ENCODE measurements at places on chromosomes 2 and 18. TPM values are rescaled to one million over a fixed set of nuclear protein-coding genes. Genes with fewer than 3 reads are reported as not detected.

- DNase-seq, result no peak
These were observed 22.5 kb downstream of the CCT7 start for GRCh38 chr2:73256618-73256922.

The CRYBA2 gene
- total RNA-seq, result not detected

- no peak for DNase-seq
These were observed 19.1 kb downstream of the LRP2 start for GRCh38 chr2:169343202-169343601.

The OBSL1 gene
- 0.69 TPM for total RNA-seq

DNA sequence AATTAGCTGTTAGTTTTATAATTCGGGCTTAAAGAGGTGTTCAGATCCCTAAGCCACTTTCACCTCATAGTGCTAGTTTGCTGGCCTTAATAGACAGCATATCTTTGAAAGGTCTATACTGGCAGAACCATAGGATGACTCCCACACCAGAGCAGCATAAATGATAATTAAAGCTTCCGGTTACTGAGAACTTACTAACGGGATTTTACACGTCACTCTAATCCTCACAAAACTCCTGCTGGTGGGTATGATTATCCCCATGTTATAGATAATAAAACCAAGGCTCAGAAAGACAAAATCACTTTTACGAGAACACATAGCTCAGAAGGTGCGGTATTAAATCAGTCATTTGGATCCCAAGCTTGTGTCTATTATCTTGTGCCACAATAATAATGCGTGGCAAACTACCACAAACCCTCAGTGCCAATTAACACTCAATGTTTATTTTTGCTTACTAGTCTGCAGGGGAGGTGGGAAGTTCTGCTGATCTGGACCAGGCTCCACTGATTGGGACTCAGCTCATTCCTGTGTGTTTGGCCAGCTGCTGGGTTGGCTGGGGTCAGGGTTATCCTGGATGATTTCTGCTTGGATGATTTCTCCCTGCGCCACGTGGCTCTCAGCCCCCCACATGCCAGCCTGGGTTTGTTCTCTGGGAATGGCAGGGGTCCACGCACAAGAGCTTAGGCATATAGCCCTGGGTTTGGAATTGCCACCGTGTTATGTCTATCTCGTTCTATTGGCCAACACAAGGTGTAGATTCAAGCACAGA, 62.3 kb downstream of the TRIB2 start:
- DNase-seq, result no peak

DNA sequence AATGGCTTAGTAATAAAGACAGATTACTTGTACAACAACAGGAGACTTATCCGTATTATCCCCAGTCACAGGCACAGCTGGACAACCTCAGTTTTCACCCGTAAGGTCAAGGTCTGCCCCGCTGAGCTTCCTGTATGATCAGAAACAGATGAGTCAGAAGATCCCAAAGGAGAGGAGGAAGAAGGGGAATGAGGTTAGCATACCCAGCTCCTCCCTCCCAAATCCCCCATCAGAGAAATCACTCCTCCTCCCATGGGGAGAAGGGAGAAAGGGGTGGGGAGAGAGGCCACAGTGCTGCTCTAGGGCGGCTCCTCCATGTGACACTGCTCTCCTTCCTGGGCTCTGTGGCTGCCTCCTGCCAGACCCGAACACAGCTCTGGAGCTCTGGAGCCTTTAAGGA, 53.8 kb upstream of the SPTBN1 start:
- no peak for DNase-seq

DNA sequence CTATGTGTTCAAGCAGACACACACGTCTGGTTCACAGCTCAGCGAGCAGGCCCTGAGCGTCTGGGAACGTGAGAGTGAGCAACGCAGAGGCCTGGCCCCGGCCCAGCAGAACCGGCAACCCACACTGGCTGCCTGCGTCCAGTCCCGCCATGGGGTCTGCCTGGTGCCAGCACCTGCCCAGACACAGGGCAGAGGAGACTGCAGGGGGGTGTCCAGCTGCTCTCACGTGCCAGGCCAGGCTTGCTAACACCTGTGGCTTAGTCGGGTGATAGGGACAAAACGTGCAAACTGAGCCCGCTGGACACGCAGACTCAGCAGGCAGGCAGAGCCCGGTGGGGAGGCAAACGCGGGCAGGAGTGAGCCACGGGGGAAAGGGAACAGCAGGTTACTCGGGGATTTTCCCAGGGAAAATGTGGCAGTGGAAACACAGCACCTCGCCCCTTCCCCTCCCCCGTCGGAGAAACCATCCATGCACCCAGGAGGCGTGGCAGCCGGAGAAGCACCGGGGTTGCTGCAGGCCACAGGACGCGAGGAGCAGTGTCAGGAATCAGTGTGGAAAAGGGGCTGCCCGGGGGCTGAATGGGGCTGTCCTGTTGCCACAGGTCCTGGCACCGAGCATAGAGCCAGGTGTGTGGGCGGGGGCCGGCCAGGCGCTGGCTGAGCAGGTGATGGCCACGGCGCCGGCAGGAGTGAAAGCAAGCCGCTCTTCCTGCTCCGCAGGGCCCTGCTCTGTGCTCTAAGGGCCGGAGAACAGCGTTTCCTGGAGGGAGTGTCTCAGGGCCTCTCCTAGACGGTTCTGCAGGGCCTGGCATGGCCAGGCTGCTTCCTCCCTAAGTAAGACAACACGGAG, 154.7 kb downstream of the HDAC4 start:
- DNase-seq, result no peak

GRCh38 chr2:225037415-225038230, 4.6 kb downstream of the DOCK10 start:
- no peak for DNase-seq

The ASXL3 gene
- not detected for total RNA-seq

GRCh38 chr2:115129536-115129935, 687.1 kb downstream of the DPP10 start:
- DNase-seq, result no peak

GRCh38 chr2:133509777-133510176, 58.5 kb downstream of the NCKAP5 start:
- no peak for DNase-seq

DNA sequence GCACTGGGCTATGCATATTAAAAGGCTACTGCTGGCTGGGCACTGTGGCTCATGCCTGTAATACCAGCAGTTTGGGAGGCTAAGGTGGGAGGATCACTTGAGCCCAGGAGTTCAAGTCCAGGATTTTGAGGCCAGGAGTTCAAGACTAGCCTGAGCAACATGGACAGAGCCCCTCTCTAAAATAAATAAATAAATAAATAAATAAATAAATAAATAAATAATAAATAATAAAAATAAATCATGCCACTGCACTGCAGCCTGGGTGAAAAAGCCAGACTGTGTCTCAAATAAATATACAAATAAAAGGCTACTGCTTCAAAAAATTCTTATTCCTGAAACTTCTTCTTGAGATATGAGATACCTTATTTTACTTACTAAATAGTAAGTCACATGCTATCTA, 439.6 kb downstream of the ERBB4 start:
- DNase-seq, result no peak

The SKOR2 gene
- not detected for total RNA-seq

DNA sequence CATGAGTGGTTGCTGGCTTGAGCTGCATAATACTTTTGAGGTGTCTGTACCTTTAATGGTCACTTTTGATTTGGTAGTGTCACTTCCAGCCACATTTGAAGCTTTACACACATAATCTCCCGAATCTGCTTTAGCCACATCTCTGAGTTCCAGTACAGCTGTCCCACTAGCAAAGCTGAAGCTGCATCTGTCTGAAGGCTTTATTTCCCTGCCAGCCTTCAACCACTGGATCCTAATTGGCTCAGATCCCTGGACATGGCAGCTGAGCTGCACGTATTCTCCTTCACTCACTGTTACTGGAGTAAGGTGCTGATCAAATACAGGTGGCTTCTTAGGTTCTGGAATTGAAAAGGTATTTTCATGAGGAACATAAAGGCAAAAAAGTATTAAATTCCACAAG, 99.7 kb downstream of the TTN start:
- DNase-seq, result no peak

The KANSL1L gene
- total RNA-seq, result 5.0 TPM

The ANKRD30BL gene
- not detected for total RNA-seq

- no peak for DNase-seq
These were observed 341.4 kb downstream of the SLC4A3 start for GRCh38 chr2:219968685-219969345.

- no peak for DNase-seq
These were observed 47.9 kb upstream of the CCDC150 start for GRCh38 chr2:196591621-196592022.

DNA sequence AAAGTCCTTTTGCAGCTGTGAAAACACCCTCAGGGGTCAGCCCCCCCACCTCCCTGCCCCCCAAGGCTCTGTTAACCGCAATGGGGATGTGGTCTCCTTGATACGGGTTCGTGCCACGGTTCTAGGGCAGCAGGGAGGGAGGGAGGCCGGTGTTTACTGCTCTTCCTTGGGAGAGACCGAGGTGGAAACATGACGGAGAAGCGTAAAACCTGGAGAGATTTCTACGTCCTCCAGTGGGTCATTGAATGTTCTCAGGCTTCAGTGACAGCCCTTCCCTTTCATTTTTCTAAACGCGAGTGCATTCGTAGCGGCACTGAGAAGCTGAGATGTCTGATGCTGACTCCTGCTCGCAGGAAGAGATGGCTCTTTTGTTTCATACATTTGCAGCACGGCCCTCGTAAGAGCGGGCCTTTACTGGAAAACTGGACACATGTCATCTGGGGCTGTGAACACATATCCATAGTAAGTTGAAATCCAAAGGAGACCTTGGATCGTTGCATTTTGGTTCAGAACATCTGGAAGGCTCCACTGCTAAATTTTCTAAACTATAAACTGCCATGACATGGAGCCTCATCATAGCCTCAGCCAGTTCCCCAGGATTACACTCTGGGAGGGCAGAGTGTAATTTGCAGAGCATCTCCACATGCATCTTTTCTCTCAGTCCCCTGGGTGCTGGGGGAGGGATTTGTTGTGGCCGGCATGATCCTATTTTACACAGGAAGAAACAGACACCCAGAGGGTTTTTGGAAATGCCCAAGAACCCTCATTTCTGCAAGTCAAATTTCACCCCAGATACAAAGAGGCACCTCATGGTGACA, 40.6 kb upstream of the HDAC4 start:
- peak; percentile 21 for DNase-seq

DNA sequence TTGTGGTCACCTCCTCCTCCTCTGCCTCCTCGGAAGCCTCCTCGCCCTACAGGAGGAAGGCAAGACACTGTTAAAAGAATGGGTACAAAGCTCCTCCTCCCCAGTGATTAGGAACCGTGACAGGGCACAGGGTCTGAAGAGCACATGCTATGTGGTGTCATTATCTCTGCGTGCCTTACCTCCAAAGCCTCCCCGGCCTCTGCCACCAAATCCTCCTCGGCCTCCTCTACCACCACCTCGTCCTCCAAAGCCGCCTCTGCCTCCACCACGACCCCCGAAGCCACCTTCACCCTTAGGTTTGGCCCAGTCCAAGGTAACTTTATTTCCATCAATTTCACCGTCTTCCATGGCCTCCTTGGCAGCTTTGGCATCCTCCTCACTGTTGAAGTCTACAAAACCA, 9.1 kb downstream of the NCL start:
- no peak for DNase-seq

- DNase-seq, result no peak
These were observed 88.3 kb downstream of the DSC3 start for GRCh38 chr18:30954262-30954661.

DNA sequence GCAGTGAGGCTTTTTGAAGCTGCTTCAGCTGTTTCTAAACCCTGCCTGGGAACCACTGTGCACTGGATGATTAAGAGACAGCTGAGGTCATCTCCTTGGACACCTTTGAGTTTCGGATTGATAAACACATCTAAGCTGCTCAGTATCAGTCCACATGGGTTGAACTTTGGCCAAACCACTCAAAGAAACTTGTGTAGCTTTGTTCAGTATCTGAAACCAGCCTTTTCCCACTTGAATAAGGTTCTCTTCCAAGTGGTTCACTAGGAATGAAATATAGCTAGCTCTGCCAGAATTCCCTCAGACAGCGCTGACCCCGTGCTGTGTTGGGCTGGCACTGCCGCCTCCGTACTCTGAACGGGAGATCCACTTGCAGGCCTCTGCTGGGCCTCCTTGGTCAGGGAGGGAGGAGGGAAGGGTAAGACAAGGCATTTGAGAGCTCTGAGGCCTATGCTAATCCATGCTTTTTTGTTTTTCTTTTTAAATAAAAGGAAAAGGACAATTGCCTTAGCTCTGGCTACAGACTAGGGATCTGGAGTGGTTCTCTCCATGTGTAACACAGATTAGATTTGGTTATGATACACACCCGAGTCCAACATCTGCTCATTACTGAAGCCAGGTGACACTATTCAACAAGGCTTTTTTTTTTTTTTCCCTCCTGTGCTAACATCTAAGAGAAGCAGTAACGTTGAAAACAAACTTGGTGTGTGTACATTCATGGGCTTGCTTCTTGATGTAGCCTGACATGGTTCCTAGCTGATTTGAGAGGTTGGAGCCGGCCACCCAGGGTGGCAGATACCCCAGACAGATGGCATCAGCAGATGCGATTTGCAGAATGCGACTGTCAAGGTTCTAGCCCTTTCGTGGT, 67.7 kb downstream of the NCK2 start:
- DNase-seq, result no peak

DNA sequence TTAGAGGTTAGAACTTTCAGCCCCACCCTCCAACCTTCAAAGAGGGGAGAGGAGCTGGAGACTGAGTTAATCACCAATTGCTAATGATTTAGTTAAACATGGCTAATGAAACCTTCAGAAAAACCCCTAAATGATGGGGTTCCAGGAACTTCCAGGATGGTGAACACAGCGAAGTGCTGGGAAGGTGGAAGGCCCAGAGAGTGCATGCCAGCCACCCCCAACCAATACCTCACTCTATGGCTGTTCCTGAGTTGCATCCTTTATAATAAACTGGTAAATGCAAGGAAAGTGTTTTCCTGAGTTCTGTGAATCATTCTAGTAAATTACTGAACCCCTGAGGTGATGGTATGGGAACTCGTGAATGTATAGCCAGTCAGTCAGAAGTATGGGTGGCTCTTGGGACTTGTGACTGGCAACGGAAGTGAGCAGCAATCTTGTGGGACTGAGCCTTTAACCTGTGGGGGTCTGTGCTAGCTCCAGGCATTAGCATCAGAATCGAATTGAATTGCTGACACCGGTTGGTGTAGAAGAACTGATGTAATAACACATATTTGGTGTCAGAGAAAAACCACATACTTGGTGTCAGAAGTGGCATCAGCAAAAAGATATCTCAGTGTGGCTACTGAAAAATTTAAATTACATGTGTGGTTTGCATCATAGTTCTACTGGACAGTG, 37.4 kb downstream of the NPHP1 start:
- no peak for DNase-seq

DNA sequence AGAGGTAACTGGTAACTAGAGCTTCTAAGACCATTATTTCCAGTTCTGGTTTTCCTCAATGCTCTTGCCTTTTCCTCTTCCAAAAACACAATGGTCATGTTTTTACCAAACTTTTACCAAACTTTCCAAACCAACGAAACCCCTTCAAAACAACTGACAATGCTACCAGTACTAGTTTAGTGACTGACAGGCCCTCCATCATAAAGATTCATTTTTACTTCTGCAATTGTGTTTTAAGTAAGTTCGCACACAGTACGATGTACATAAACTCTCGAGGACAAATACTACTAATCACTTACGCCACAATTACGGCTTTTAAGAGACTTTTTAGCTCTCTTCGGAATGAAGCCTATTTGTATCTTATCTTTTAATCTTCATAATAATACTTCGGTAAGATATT, 900 bp downstream of the C18orf32 start:
- DNase-seq, result no peak

The ANKRD39 gene
- total RNA-seq, result 30.9 TPM

The HOXD9 gene
- not detected for total RNA-seq

Measured in CD8-positive, alpha-beta memory T cell (primary cell).